ENCODE measurements at places on chromosomes 4 and X.

DNA sequence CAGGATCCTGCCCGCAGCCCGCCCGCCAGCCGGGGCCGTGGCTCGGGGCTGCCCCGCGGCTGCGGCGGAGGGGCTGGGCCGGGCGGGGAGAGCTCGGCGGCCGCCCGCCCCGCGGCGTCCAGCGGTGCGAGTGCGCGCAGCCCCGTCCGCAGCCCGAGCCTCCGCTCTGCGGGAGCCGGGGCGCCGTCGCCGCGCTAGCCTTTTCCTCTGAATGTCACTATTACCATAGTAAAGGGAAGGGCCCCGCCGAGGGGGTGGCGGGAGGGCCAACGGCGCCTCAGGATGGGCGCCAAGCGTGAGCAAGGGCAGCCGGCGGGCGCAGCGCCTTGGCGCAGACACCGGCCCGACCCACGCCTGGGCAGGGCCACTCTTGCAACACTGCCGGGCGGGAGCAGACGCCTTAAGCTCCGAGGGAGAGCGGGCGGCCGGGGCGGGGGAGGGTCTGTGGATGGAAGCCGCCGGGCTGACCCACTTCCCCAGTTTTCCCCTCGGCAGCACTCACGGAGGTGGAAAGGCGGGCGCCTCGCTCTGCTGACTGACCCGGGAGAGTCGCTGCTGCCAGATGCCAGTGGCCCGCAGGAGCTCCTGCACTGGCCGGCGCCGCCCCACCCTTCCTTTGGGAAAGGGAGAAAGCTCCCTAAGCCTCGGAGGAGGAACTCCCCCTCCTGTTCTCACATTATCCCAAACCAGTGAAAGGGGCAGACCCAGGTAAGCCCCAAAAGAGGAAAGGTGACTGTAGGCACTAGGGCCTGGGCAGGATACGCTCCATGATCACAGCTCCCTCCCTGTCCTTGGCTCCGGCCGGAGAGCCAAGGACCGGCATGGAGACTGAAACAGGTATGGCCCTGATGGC is 329.4 kb downstream of the HNRNPD start:
- DNase-seq: no peak

GRCh38 chr4:185283723-185284122 is 74.3 kb downstream of the SNX25 start:
- no peak for DNase-seq

GRCh38 chr4:118757761-118758251 is 72.6 kb downstream of the METTL14 start:
- no peak for DNase-seq

DNA sequence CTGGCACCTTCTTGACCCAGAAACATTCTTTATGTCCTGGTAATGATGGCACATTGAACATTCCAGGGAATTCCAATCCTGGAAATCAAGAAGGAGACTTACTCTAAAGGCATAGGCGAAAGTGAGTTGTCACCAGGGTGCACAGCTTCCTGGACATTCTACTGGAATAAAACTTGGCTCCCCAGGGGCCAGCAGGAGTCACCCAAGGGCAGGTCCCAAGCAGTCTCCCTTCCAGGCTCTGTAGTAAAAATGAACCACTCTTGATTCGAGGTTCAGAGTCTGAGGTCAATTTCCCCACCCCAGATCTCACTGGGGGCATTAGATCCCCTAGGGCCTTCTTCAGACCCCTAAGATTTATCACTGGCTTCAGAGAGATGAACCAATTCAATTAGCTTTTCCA is 338.7 kb upstream of the GATB start:
- DNase-seq: no peak

DNA sequence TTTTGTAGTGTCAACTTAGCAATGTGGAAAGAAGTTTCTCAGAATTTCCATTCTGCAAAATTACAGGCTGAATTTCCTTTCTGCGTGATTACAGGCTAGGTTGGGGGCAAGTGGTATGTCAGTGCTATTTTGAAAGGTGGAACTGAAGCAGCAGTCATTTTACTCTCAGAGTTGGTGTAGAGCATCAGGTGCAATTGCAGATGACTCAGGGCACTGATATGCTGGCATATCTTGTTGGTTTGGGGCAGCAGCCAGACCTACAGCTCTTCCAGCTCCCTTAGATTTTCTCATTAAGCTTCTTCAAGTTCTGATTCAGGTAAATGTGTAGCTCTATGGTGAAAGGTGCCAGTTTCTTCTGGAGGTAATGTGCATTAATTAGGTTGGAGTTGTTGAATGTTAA is 930.7 kb upstream of the PCDH10 start:
- DNase-seq: no peak

DNA sequence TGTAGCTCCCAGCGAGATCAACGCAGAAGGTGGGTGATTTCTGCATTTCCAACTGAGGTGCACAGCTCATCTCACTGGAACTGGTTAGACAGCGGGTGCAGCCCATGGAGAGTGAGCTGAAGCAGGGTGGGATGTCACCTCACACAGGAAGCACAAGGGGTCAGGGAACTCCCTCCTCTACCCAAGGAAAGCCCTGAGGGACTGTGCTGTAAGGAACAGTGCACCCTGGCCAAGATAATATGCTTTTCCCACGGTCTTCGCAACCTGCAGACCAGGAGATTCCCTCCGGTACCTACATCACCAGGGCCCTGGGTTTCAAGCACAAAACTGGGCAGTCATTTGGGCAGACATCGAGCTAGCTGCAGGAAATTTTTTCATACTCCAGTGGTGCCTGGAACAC is 216.4 kb upstream of the TET2 start:
- DNase-seq: no peak

DNA sequence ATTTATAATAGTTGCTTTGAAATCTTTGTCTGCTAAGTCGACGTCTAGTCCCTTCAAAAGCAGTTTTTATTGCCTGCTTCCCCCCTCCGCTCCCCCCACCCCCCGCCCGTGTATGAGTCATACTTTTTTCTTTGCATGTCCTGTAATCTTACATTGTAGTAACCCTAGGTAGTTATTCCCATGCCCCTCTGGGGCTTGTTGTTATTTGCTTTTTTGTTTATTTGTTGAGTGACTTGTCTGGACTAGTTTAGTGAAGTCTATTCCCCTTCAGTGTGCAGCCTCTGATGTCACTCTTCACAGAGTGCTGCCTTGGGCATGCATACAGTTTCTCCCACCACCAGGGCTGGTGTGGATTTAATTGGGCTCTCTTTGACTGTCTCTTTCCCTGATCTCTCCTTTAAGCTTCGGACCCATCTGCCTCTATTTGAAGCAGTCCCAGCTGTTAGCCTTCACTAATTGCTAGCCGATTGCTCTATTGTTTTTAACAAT is 86.2 kb downstream of the PPEF1 start:
- no peak for DNase-seq

GRCh38 chrX:110055616-110056015 is 52.7 kb downstream of the TMEM164 start:
- no peak for DNase-seq

DNA sequence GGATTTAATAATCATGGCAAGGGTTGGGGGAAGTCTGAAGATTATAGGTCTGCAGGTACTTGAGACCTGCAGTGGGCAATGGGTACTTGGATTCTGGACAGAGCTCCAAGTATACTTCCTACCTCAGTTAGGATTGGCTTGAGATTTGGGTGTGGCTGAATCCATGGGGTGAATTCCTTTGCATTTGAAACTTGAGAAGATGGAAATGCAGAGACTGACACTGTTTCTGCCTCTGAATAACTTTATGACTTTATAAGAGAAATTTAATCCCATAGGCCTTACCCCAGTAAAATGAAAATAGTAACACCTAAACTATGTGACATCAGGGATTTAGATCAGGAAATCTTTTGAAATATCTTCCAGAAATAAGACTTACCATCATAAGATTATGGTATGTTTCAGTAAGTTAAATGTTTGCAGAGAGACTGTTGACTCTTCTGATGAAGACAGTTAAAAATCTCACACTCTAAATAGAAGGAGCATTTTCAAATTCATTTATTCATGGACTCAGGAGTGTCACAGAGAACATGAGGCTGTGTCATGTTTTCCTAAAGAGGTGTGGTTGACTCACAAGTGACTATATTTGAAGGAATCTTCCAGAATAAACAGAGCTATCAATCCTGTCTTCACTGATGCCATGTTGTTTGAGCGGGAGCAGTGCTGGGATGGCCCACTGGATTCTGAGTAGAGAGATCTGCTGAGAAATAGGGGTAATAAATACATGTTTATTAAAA is 513.5 kb upstream of the NR3C2 start:
- no peak for DNase-seq

- no peak for DNase-seq
Observed at GRCh38 chr4:128548381-128548780, 260.8 kb upstream of the PGRMC2 start.

- DNase-seq: peak; percentile 3
Observed at GRCh38 chrX:154357205-154357604, 17.2 kb downstream of the FLNA start.

GRCh38 chr4:168765726-168766125 is 244.3 kb downstream of the CBR4 start:
- DNase-seq: no peak

GRCh38 chr4:177182166-177182565 is 127.5 kb upstream of the NEIL3 start:
- DNase-seq: no peak

DNA sequence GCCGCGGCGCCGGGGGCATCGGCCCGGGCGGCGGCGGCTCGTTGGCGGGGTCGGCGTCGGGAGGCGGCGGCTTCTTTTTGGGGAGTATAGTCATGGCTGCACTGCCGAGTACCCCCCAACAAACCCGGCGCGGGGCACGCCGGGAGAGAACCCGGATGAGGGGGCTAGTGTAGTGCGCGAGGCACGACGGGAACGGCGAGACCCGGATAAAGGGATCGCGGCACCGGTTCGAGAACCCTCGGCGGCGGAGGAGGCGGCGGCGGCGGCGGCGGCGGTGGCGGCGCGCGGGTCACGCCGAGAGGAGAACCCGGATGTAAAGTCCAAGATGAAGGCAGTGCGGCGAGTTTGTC is at the start of gene OTUD5:
TSS of gene OTUD5 (minus strand) at position 131 of the 350 bp plus-strand sequence. CDS start at position 94, 37 bp downstream.
- peak; percentile 83 for DNase-seq

- no peak for DNase-seq
Observed at GRCh38 chrX:75273483-75273882, 402 bp upstream of the UPRT start.

DNA sequence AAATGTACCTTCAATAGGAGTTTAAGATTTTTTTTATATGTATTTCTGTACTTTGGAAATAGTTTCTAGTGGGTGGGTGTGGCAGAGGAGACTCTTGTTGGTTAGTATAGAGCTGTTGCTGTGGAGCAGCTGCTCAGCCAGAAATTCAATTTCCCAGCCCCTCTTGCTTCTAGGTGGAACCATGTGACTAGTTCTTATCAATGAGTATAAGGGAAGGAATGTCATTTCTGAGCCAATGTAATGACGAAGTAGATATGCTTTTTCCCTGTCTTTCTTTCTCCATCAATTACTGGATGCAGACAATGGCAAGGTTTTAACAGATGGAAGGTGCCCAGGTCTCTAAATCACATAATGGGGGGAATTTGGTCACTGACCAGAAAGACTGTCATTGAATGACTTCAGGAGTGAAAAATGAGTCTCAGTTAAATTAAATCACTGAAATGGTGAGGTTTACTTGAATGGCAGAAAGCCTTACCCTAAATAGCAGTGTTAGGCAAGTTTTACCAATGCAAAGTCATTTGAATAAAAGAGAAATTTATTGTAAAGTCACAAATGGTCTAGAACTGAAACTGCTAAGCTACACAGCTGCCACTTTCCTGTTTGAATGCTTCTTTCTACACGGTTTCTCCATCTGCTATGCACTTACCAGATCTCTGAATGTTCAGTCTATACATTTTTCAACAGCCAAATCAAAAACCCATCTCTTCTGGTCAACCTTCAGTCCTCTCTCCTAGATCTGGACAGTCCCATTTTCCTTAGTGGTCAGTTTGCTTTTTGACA is 795.4 kb upstream of the MAGEB2 start:
- no peak for DNase-seq

All from CD4-positive, alpha-beta T cell treated with Interleukin-12 subunit alpha and Interleukin-12 subunit beta, for 1 hour (primary cell).